Femur (tissue), 1 donor: ENCODE measurements at places on chromosomes 5 and 9.

GRCh38 chr5:107154593-107154992 lies 516.1 kb downstream of the EFNA5 start:
- no peak for DNase-seq

- no peak for DNase-seq
Observed at GRCh38 chr5:134490925-134491271, 34.6 kb upstream of the JADE2 start.

- DNase-seq = no peak
Observed at GRCh38 chr9:108477529-108478006, 378.2 kb downstream of the ACTL7B start.

DNA sequence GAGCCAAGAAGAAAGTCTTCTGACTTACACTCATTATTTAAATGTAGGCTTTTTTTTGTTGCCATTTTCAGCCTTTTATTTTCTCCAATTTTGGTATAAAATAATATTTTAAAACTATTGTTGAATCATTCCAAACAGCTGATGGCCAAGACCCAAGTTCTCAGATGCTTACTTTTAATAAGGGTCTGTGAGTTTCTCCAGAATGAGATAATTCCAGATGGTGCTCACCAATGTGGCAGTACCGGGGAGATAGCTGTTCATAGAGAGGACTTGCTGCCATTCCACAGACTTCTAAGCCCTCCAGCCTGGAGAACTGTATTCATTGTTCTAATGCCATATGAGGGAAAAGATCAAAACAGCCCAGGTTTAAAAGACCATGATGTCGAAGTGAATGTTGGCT lies 5.3 kb upstream of the C1QTNF2 start:
- DNase-seq = no peak

DNA sequence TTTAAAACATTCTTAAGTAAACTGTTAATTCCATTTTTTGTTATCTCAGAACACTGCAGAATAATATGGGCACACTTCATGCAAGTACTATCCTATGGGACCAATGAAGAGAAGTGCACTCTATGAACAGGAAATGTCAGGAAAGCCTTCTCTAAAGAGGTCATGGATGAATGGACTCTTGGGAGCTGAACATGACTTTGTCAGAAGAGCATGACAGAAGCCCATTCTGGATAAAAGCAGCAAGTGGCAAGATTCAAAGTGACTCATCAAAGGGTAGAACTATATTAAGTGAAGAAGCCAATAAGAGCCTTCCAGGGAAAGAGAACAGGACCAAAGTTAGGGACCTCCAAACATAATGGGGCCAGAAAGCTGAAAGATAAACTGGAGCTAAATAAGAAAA lies 94.0 kb downstream of the RAPGEF6 start:
- no peak for DNase-seq
